HCEC 1CT (cell line): ENCODE measurements at places on chromosomes 3 and 15.

DNA sequence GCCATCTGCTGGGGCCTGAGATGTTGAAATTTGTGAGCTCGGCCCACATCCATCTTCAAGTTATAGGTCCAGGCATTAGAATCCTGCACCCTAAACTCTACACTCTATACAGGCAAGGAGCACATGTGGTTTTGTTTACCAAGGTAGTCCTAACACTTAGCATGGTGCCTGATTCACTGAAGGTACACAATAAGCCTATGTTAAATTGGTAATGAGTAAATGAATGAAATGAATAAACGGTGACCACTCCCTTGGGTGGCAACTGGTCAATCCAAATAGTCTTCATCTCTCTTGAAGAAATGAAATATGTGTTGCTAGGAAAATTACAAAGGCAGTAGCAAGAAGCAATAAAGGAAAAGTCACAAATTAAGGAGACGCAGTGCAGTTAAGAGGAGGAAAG lies 359.3 kb upstream of the UBE2E2 start:
- no peak for DNase-seq

DNA sequence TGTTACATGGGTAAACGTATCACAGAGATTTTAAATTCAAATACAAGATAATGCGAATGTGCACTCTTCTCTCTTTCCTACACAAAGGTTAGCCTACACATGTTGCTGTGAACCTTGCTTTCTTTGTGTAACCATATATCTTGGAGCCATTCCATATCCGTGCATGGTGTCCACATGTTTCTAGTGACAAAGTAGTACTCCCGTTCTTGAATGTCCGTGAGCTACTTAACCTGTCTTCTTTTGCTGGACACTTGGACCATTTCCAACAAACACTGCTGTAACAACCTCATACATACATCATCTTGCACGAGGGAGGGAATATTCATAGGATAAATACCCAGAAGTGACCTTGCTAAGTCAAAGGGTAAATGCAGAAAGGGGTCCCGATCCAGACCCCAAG lies 75.0 kb downstream of the STRIT1 start:
- DNase-seq: no peak

DNA sequence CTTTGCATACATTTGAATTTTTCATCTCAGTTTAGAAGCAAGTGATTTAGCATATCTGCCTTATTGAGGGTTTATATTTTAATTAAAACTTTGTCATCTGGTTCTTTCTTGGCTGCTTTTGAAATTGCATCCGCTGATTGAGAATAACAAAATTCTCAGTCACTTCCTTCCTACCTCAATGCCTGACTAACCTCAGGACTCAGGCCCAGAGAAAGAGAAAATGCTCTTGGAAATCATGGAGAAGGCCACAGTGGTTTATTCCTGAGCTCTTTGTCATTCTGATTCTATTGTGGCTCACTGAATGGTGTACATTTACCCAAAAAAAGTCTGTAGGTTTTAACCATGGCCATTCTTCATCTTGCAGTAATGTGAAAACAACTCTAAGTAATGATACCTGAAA lies 533.9 kb downstream of the TBL1XR1 start:
- peak; percentile 38 for DNase-seq

- no peak for DNase-seq
These were observed 41.3 kb downstream of the ARNT2 start for GRCh38 chr15:80445300-80446041.

GRCh38 chr3:178982137-178982536 lies 89.5 kb downstream of the ZMAT3 start:
- DNase-seq: peak; percentile 54

DNA sequence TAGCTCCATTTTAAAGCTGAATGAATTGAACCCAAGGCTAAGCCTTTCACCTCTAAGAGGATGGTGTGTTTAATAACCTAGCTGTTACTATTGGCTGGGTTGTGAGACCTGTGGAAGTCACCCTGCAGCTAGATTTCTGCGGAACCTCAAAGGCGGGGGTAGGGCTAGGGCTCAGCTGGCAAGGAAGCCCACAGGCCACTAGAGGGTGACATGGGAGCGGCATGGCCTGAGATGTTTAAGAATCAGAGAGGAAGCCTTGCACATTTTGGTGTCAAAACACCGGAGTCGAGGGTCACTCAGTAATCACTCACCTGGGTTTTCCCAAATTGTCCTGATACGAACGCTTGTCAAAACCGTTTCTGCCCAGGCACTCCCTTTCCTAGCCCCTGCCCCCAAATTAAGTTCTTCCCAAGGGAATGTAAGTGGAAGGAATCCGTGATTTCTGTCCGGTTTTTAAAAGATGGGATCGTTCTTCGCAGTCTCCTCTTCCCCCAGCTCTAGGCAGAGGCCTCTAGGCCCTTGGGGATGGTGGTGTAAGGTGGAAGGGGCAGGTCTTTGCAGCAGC lies 3.8 kb upstream of the ACAD9 start:
- peak; percentile 27 for DNase-seq

- no peak for DNase-seq
These were observed 17.1 kb upstream of the CYP11A1 start for GRCh38 chr15:74384566-74384880.

DNA sequence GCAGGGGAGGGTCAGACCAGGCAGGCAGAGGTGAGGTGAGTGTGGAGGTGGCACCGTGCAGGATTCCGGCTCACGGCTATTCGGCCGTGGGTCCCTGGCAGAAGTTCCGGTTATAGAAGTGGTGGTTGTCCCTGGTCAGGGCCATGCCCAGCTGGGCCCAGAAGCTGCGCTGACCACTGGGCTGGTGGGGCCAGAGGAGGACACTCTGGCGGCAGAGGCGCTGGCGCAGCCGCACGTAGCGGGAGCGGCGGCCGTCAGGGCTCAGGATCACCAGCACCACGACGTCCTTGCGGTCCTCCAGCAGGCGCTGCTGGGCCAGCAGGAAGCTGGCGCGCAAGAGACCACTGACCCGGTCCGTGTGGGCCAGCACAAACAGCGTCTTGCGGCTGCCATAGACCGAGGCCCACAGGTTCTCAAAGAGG lies 4.3 kb downstream of the TLR9 start:
- no peak for DNase-seq
